ENCODE measurements at places on chromosomes 2 and 18.
A peak's percentile ranks its signal among the peaks of the same experiment; 100 is the strongest.

DNA sequence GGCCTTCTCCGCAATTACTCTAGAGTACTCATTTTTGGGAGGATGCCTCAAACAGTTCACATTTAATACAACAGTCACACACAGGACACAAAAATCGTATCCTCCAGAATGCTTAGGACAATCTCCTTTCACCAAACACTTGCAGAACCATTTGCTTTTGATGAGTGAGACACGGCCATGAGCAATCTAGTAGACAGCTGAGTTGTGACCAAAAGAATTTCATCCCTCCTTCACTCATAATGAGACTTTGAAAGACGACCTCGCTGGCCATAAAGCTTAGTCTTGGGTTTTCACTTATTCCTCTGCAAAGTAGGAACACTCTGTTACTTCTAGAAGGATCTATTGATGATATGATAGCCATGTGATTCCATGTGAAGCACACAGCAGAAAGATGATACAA, 87.5 kb upstream of the SLC35G4 start:
- DNase-seq = no peak

DNA sequence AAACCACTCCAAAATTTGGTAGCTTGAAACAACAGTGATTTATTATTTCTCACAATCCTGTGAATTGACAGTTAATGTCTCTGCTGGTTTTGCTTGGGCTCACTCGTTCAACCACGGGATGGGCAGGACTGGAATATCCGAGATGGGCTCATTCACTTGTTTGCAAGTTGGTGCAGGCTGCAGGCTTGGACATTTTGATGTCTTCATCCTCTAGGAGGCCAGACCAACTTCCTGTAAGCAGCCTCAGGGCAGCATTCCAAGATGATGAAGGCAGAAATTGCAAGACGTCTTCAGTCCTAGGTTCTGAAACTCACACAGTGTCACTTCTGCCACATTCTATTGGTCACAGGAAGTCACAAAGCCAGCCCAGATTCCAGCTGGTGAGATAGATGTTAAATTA, 47.1 kb downstream of the GPR39 start:
- DNase-seq = no peak

DNA sequence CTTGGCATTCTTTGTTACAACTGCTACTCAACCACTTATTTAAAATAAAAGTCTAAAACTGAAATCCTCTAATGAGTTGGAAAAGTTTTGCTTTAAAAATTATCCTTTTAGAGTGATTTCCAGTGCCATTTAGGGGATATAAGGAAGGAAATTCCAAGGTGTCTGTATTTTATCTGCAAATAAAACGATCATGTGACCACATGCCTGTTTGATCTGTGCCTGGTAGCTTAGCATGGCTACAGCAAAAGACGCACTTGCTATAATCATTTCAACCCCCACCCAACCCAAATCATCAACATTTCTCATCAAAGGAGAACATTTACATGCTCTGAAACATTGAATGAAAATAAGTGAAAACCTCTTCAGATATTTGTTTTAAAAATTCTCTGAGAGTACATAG, 615.1 kb downstream of the IRS1 start:
- no peak for DNase-seq

DNA sequence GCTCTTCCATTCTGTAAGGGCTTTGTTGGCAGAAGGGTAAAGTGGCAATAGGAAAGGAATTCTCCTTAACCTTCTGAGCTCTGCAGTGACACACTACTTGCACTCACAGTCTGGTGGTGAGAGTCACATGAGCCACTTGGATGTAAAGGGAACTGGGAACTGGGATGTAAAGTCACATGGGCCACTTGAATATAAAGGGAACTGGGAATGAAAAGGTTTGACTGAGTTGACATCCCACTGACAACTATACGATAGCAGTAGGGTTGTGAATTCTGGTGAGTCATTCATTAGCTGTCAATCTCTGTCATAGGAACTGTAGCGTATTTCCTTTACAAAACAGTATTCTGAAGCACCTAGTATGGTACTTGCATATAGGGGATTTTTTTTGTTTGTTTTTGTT, 5.5 kb downstream of the RPE start:
- DNase-seq = no peak

- no peak for DNase-seq
These were observed 231.2 kb downstream of the TCF4 start for GRCh38 chr18:55356815-55357214.

- no peak for DNase-seq
These were observed 652 bp downstream of the GPC1 start for GRCh38 chr2:240435948-240436682.

DNA sequence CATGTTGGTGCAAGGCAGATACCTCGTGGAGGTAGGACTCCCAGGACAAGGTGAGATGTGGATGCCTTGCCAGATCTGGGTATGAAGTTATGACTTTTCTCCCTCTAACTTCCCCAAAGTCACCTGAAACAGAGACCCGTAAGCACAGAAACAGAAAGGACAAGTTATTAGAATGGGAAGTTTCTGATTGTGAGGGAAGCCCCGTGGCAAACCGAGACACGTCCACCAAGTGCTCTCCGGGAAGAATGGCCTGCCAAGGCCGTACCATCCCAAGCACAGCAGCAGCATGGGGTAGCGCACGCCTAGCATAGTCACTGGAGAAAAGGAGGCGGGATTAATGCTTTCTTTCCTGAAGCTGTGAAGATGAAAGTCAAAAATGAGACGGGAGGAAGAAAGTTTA, 110.6 kb downstream of the ZNF532 start:
- no peak for DNase-seq

DNA sequence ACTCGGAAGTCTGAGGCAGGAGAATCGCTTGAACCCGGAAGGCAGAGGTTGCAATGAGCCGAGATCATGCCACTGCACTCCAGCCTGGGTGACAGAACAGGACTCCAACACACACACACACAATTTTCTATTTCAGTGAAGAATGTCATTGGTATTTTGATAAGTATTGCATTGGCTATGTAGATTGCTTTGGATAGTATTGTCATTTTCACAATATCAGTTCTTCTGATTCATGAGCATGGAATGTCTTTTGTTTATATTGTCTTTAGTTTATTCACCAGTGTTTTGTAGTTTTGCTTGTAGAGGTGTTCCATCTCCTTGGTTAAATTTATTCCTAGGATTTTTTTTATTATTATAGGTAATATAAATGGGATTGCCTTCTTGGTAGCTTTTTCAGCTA, 693.4 kb upstream of the SYT4 start:
- no peak for DNase-seq

DNA sequence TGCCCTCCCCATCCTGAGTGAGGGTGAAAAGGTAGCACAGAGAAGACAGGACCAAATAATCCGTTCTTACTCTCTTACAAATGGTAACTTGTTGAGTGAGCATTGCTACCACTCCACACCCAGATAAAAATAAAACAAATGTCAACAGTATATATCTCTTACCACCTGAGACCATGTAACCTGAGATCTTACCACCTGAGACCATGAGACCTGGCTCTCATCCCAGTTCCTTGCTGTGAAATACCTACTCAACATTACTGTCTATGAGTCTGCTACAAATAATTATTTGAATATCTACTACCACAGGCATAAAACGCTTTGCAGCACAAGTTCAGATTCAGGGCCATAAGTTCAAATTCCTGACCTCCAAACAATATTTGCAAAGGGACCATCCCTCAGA, 234.7 kb downstream of the C1D start:
- no peak for DNase-seq

DNA sequence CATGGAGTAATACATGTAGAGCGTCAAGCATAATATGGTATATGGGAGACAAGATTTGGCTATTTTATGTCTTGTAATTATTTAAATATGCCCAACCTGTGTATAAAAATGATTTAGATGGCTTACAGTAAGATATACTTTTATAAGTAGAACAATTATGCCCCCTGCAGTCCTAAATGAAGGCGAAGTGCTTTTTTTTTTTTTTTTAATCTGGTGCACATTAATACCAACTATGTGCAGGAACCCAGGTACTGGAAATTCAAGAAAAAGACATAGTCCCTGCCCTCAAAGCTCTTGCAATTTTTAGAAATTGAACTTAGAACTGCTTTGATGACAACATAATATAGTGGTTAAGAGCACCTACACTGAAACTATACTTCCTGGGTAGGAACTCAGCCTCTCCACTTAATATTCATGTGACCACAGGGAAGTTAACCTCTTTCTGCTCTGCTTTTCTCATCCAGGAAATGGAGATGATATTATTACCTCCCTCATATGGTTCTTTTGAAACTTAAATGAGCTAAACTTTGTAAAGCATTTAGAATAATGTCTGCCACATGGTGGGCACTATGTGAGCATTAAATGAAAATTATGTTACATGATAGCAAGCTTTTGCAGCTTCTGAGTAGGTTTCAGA, 38.1 kb downstream of the AFTPH start:
- no peak for DNase-seq

GRCh38 chr2:16149349-16150243, 209.2 kb downstream of the MYCN start:
- DNase-seq = no peak

DNA sequence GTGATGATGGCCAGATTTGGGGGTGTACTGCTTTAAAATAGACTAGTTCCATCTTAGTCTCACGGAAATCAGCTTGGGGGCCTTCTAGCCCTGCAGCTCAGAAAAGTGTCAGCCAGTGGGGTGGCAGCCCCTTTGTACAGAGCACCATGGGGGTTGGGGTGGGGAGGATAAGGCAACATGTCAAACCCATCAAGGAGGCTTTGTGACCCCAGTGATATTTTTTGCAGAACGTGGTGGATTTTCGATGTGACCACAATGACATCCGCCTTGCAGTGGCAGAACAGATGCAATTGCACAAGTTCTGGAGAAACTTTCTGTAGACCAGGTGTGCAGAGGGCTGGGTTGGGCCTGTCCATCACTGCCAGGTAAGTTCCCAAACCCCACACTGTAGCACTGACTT, 3.0 kb upstream of the CD8A start:
- DNase-seq = no peak

GRCh38 chr18:58177004-58177717, 133.1 kb downstream of the NEDD4L start:
- no peak for DNase-seq

- DNase-seq = no peak
These were observed 158.4 kb downstream of the UBE2E3 start for GRCh38 chr2:181138816-181139215.

DNA sequence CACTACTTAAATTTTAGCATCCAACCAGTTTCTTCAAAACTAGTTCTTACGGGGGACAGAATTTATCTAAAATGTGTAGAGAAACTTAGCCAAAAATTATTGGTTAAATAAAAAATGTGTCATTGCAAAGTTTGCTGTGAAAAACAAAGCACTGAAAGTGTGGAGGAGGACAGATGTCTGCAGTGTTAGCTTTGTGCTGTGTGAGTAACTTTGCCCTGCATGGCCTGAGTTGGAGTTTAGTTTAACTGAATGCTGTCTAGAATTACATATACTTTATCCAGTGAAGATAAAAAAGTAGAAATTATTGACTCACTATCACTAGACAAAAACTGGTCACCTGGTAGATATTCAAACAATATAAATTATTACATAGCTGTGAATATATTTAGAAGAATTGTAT, 1225.2 kb upstream of the CELF4 start:
- no peak for DNase-seq

GRCh38 chr2:124145982-124146381, 120.9 kb downstream of the CNTNAP5 start:
- no peak for DNase-seq

- DNase-seq = peak; percentile 66
These were observed at the start of gene EPAS1 for GRCh38 chr2:46296840-46297545. Gene EPAS1 (plus strand): TSS chr2:46297407. CDS start chr2:46297912, 505 bp downstream.

All from neural crest cell (in vitro differentiated cells).